ENCODE measurements at places on chromosomes 2 and 18.

DNA sequence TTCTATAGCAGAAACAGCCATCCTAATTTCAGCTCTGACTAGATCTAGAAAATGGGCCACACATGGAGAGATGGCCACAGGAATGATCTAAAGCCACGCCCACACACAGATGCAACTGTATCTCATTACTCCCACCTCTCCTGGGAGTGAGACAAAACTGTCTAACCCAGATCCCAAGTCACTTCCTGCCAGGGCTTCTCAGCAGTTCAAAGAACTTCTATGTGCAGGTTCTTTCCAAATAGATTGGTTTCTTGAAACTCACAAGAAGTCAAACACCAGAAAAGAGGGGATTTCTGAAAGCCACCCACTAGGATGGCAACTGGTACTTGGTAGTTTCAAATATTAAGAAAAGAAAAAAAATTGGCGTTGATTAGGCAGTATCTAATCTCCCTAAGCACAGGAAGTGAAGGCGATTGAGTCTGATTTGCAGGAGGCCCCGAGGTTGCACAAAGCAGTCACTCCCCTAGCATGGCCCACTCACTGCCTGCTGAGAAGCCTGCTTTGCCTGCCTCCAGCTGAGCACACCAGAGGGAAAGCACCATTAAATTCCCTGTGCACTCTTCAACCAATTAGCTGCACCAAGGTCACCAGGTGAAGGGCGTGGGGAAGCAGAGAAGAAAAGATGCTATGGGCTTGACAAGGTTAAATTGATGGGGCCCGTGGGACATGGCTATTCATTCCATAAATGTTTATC, 51.1 kb downstream of the PAPOLG start:
- DNase-seq: no peak

DNA sequence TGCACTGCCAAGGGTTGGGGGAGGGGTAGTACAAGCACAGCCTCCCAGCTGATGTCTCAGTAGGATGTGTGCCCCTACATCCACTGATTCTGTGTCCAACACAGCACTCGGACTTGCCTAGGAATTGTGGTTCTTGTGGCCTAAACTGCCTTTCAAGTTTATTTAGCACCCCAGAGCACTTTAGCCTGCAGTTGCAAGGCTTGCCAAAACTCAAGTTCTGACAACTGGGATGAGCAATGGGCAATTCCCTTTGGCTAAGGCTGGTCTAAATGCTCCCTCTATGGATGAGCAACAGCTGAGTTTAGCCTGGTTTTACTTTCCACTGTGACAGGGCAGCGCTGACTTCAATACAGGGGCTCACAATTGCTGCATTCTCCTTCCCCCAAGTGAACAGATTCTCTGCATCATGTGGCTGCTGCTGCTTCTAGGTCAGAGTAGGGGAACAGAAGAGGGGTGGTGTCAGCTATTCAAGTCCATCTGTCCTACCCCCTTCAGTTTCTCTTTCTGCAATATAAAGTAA, 471.5 kb downstream of the PIK3C3 start:
- no peak for DNase-seq

- no peak for DNase-seq
These were observed 7.3 kb downstream of the TEX261 start for GRCh38 chr2:70987386-70987785.

DNA sequence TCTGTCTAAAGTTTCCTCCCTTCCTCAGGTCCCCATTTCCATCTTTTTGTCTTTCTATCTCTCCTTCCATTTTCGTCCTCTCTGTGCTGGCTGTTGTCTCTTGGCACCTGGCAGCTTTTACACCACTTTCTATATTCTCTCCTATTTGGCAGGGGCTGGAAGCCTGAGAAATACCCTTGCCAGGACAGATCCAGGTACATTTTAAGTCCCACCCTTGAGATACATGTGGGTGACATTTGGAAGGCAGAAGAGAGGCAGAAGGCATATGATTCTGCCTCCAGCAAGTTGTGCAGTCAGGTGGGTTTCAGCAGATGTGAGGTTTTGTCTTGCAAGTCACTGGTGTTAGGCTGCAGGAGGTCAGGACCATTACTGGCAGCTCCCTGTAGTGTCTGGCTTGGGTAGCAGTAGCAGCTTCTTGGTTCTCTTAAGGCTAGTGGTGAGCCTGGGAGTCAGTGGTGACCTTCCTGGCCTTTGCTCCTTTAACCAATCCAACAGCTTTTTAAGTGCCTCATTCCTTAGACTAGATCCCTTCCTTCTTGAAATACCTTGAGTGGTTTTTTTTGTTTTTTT, 90.1 kb downstream of the CAPN13 start:
- DNase-seq: no peak

DNA sequence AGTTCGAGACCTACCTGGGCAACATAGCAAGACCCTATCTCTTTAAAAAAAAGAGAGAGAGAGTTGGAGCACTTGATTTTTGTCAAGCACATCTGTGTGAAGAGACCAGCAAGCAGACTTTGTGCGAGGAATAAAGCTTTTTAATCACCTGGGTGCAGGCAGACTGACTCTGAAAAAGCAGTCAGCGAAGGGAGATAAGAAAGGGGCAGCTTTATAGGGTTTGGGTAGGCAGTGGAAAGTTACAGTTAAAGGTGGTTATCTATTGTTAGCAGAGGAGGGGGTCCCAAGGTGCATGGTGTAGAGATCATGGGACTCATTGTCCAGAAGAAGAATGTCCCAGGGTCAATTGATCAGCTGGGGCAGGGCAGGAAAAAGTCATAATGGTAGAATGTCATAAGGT, 34.4 kb downstream of the NCL start:
- DNase-seq: no peak

DNA sequence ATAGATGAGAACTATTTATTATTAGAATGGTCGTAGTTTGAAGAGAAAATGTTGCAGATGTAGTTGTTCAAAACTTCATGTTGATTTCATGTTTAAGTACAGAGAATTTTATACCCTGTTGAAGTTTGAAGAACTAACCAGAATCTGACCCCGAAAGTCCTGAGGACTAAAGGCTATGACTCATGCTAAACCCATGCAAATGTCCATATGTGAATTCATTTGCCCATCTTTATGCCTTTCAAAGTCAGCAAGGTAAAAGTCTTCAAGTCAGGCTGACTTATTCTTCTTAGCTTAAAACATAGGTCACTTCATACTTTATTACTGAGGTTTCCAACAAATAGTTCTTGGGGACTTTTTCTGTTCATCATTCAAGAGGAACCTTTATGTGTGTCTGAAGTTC, 185.5 kb downstream of the CCDC85A start:
- no peak for DNase-seq

- no peak for DNase-seq
These were observed 86.3 kb downstream of the FSHR start for GRCh38 chr2:49067971-49068370.

DNA sequence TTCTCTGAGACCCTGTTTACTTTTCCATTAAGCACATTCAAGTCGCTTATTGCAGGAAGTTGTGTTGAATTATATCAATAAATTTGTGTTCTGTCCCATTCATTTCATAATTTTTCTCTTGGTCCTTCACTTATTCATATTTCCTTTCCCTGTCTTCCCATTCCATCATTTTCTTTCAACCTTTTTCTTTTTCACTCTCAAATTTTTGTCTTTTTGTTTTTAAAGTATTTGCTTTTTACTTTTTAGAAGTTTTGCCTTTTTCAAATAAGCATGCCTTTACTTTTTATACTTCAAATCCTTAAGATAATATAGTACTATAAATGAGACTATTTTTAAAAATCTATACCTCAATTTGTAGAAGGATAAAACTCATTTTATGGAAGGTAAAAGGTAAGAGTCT, 120.5 kb downstream of the ATL2 start:
- DNase-seq: no peak

- DNase-seq: no peak
These were observed 260.4 kb upstream of the FANCL start for GRCh38 chr2:58501371-58502160.

- DNase-seq: no peak
These were observed 23.1 kb downstream of the MRPL44 start for GRCh38 chr2:223980397-223980735.

- no peak for DNase-seq
These were observed 265.4 kb upstream of the TFPI start for GRCh38 chr2:187819624-187820023.

DNA sequence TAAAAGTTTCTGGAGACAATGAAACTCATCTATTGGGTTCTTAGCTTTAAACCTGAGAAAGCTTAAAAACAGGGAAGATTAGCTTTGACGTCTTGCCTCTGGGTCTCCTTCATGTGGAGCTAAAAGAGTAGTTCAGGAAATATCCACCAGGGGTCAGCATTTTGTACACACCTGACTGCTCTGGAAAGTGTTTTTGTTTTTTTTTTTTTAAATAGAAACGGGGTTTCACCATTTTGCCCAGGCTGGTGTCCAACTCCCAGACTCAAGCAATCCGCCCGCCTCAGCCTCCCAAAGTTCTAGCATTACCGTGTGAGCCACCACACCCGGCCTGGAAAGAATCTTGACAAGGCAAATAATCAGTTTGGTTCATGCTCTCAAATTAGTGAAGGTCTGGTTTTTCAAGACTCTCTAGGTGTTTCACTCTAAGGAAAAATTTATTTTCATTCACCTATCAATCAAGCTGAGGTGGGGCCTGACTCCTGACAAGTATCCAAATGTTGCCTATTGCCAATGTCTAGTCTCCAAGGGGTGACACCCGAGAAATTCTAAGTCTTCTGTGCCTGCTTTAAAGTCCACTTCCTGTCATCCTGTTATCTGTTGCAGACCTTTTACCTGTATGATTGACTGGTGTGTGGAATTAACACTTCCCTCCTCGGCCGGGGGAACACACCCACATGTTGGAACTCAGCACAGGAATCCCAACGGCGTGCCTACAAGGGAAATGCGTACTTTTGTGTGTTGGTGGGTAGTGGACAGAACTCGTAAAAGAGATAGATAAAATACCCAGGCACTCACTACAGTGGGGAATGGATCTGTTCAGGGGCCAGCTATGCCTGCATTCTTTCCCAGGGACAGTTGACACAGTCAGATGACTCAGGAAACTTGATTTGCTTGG, 11.3 kb downstream of the IL1RN start:
- peak; percentile 82 for DNase-seq

DNA sequence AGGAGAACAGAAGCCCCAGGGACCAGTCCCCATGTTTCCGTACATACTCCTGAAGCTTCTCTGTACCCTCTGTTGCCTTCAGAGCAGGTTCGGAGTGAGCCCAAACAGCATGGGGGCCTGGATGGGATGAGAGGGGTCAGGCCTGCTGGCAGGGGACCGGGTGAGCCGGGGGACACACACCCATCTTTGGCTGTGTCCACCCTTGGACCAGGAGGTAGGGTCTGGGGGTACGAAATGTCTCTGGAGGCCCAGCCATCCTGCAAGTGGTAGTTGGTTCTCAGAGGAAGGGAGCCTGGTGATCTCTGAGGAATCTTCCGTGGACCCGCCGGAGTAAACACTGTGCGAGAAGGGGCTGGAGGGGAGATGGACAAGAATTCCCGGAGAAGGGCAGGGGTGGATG, 15.3 kb downstream of the FBLN7 start:
- DNase-seq: no peak

GRCh38 chr2:155412598-155412997, 714.1 kb downstream of the KCNJ3 start:
- no peak for DNase-seq

DNA sequence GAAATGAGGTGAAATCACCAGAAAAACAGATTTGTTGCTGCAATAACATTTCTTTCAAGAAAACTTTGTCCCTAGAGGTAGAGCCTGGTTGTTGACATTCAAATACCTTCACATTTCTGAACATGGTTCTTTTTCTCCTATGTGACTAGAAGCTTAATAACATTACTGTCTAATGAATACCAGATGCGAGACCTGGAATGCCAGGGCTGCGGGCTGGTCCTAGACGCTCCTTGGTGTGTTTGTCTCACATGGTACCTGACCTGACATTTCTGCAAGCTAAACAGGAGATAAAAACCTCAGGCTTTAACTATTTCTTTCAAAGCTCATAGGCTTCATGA, 38.5 kb downstream of the ACKR3 start:
- DNase-seq: no peak

DNA sequence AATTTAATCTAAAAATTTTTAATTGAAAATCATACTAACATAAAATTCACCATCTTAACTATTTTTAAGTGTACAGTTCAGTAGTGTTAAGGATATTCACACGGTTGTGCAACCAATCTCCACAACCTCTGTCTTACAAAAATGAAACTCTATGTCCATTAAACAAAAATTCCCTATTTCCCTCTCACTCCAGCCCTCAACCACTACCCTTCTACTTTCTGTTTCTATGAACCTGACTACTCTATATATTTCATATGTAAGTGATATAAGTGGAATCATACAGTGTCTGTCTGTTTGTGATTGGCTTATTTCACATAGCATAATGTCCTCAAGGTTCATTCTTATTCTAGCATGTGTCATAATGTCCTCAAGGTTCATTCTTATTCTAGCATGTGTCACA, 34.3 kb upstream of the OSBPL6 start:
- DNase-seq: no peak

DNA sequence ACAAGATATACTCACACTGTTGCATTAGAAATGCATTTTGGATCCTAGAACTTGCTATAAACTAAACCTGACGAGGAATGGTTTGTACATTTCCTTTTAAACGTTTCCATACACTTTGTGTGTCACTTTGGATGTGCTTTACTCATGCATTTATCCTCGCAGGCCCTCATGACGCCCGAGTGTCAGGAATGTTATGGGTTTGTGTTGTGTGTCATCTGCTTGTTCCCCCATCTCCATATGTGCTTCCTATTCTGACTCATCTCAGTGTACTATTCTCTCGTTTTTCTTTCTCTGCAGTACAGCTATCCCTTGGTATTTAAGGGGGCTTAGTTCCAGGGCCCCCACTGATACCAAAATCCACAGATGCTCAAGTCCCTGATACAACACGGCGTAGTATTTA, 121.5 kb upstream of the RASGRP3 start:
- no peak for DNase-seq

- DNase-seq: no peak
These were observed 26.4 kb downstream of the TMEM131 start for GRCh38 chr2:97969081-97970067.

Data from AML-193 (cell line).